ENCODE measurements at places on chromosomes 11 and 22.

DNA sequence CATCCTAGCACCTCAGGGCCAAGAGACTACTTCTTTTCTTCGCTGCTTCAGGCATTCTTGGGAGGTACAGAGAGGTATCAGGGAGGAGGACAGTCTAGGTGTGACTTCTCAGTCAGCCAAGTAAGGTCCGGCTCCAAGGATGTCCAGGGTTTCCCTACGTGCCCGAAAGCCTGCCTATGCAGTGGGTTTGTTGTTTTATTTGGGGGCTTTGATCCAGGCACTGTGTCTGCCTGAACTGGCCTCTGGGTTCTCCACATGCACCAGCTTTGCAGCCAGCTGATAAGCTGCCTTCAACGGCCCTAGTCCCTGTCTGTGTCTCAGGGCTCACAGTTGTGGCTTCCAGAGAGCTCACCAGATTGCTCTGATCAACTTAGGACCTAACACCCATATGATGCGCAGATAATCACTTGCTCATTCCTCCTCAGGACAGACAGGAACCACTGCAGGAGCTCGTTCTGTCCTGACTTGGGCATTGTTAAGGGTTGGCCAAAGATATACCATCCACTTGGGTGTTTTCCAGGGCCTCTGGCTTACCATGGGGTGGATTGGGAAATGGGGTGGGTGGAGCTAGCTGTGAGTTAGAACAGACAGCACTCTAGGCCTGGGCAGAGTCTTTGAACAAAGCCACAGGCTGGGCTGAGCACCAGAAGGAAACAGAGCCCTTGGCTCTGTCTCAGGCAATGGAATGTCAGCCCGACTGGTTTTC is 45.5 kb upstream of the CRYBB3 start:
- peak; percentile 78 for DNase-seq

GRCh38 chr11:71418643-71419042 is 29.6 kb downstream of the DHCR7 start:
- DNase-seq: no peak

DNA sequence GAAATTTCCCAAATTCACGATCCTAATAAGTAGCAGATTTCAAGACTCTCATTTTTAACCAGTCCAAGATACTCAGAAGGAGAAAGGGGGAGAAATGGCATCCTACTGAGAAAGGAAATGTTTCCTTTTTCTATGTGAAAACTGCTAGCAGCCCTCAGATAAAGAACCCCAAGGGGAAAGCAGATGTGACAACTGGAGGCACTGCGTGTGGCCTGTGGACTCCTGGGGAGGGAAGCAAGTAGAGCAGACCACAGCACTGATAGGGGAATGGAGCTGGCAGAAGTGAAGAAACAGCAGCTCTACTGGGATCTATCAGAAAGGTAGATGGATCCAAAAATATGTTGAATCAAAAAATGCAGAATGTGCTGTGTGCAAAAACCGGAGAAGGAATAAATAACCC is 239.7 kb upstream of the API5 start:
- DNase-seq: no peak

DNA sequence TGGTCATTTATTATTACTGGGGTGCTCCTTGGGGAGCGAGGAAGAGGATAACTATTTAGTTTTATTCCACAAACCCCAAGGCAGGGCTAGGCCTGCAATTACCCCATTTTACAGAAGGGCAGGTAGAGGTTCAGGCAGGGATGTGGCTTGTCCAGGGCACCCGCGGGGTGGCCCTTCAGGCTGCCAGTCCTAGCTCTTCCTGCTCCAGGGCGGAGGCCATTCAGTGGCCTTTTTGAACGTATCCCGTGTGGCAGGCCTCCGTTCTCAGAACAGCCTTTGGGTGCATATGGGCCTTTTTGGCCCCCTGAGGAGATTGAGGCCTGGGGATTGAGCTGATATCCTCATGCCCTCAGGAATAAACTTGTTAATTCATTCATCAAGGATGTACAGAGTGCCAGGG is 66.2 kb downstream of the MPPED1 start:
- no peak for DNase-seq

- no peak for DNase-seq
These were observed 114.2 kb downstream of the CCDC34 start for GRCh38 chr11:27248576-27249509.

DNA sequence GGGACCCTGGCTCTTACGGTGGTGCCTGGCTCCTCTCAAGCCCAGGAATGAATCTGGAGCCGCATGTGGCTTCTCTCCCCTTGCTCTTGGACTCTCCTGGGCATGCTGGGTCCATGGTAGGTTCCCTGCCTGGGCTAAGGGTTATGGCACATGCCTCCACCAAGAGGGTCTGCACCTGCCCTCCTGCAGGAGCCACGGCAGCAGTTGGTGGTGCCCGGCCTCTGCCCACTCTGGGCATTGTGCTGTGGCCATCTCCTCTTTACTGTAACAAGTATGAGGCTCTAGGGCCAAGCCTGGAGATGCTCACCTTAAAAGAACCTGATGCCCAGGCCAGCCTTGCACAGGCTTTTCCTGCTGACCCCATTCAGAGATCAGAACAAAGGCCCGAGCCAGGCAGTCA is 104.0 kb upstream of the PITPNB start:
- peak; percentile 39 for DNase-seq

GRCh38 chr11:113113801-113114704 is 152.8 kb downstream of the NCAM1 start:
- DNase-seq: no peak

GRCh38 chr11:113242767-113243397 is 71.5 kb upstream of the TTC12 start:
- no peak for DNase-seq

DNA sequence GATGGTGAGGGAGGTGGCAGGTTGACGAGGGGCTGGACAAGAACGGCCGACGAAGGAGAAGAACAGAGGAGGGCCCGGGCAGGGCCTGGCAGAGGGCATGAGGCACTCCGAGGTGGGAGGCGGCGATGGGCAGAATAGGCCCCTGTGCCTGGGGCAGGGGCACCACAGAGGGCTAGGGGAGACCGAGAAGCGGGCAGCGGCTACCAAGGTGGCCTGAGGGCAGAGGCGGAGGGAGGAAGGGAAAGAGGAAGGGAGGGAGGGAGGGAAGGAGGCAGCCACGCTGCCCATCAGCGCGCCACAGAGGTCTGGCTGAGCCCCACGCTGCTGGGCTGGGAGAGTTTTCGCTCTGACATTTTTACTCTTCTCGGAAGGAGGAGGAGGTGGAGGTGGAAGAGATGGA is 11.3 kb downstream of the LSP1 start:
- no peak for DNase-seq

- DNase-seq: no peak
These were observed 44.0 kb downstream of the PPP6R3 start for GRCh38 chr11:68504432-68505066.

DNA sequence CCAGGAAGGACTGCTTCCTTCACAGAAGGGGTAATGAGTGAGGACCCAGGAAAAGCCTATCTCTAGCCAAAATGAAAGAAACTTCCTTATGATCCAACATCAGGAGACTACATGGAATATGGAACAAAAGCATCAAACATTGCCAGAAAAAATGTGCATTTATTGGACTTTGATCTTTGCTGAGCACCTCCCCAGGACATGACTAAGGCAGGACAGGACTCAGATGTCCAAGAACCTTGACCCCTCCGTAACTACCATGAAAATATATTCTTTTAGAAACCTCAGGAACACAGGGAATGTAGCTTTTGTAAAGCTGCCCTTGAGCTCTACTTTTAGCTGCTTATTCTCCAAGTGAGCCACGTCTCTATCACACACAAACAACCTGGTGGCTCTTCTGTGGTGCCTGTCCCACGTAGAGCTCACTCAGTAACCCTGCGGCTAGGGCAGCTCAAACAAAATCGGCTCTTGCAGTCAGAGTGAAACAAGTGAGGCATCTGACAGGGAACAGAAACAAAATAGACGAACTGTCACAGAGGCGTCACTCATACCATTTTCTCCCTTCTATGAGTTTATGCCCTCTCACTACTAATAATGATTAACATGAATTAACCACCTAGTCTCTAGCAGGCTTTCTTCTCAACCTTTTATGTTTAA is 471.5 kb upstream of the API5 start:
- DNase-seq: no peak

GRCh38 chr11:112784323-112785073 is 176.7 kb upstream of the NCAM1 start:
- no peak for DNase-seq

- DNase-seq: no peak
These were observed 3.3 kb downstream of the PCF11 start for GRCh38 chr11:83159902-83160865.

Data from upper lobe of right lung (tissue), 1 donor.